ENCODE measurements at places on chromosomes 4 and X.
A peak's percentile ranks its signal among the peaks of the same experiment; 100 is the strongest.

DNA sequence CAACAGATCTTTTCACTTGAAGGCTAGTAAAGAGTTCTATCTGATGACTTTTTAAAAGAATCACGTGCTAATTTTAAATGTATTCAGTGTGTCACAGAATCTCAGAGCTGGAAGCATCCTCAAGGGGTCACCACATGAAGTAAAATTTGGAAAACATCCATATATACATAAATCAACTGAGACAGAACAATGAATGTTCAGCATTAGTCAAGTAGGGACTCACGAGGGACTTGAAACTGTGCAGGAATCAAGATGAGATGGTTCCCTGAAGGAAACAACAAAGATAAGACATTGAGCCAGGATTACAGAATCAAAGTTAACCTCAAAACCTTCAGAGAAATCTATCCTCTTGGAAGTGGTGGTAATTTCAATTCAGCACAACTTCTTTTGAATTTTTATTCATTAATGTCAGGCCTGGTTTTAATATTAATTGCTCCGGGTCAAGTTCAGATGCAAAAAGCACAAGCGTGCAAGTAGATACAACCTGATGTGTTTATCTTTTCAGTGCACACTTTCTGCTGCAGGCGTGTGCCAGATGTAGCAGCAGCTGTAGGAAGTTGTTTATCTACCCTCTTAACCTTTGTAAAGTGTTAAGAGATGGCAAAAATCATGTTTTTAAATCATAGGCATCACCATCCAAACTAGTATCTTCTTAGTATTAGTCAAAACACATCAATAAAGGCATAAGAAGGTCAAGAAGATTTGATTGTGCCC lies 87.7 kb upstream of the SRD5A3 start:
- no peak for DNase-seq

DNA sequence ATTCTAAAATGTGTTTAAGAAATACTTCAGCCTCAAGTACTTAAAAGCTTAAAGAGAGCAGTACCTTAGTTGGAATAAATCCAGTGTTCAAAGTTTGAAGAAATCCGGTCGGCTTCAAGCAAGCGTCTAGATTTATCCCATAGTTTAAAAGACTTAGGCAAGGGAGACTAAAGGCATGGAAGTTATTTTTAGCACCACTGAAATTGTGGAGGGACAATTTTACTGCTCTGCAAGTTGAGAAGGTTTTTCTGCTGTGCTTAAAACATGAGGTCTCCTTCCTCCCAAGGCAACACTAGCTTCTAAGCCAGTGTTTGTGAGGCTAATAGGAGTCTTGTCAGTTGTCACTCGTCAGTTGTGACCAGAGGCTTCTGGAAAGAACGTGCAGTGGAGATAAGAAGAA lies 183.5 kb downstream of the MSL3 start:
- DNase-seq: no peak

- DNase-seq: no peak
Measured at GRCh38 chr4:123624959-123625358, 228.4 kb downstream of the SPRY1 start.

DNA sequence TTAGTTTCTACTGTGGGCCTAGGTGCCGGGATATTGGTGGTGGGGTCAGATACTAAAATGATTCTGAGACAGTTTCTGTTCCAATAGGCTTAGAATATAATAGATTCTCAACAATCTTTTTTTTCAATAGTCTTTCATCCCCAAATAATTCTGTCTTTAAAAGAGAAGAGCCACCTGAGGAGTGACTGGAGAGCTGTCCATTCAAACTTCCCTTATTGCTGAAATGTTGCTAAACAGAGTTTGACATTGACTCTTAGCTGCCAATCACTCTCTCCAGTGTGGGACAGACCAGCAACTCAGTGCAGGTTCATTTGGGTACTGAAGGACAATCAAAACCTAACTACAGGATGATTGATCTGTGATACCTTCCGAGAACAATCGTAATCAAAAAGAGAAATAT lies 12.4 kb upstream of the ADH7 start:
- DNase-seq: no peak

- DNase-seq: no peak
Measured at GRCh38 chr4:121980643-121981042, 28.8 kb upstream of the TRPC3 start.

DNA sequence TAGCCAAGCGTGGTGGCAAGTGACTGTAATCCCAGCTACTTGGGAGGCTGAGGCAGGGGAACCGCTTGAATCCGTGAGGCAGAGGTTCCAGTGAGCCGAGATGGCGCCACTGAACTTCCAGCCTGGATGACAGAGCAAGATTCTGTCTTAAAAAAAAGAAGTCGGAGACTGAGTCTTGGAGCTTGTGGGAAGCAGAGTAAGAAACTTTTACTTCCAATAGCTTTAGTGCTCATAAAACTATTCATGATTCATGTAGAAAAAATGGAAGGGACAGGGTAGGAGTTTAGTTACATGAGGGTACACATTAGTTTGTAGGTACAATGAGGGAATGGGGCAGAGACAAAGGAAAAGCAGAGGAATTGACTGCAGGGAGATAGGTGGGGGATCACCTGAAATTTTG lies 19.3 kb downstream of the RAP2C start:
- no peak for DNase-seq

- DNase-seq: no peak
Measured at GRCh38 chrX:2484721-2485648, 15.8 kb downstream of the DHRSX start.

- no peak for DNase-seq
Measured at GRCh38 chrX:39709364-39709763, 388.4 kb downstream of the BCOR start.

DNA sequence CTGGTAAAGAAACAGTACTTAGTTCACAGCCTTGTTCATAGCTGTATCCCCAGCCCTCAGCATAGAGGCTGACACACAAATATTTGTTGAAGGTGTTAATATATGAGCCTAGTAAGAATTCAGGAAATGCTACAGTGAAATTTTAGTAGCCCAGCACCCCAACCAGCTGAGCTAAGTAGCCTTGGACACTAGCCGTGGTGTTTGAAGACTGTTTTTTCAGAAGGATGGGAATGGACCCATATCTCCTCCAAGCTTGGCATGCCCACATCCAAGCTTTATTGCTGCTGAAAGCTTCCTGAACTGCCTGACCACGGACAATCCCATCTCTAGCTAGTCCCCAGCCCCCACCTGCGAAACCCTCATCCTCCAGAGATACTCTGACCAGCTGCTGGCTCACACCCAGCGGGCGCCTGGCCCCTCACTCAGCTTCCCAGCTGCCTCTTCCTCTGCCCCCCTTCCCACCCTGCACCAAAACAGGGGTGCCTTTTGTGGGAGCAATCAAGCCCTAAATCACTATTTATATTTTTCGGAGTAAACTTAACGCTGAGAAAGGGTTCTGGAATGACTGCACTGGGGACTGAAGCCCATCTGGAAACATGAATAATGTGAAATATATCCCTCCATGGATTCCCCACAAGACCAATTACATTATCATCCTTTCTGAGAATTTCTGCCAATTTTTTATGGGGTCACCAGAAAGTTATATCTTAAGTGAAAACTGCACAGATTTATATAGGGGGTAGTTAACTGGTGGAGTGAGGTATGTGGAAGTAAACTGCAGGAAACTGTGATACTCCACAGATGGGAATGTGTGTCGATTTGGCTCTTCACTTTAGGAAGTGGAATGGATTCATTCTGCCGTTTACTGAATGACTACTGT lies 41.1 kb upstream of the CBR4 start:
- DNase-seq: no peak

DNA sequence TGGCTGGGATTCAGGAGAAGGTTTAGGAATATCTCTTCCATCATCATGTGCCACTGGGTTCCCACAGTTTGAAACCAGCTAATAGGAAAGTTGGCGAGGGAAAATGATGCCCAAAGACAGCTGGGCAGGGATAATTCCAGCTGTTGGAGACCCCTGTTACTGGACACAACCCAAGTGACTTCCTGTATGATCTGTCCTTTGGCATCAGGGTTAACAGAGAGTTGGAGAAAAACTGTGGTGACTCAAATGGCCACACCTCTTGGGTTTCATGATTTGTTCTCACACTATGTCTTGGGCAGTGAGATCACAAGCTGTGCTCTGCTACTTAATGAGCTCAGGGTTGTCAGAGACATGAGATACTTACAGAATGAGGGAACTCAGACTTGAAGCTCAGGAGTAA lies 3.8 kb downstream of the FGF16 start:
- no peak for DNase-seq

- DNase-seq: no peak
Measured at GRCh38 chr4:110977554-110977953, 354.7 kb upstream of the PITX2 start.

GRCh38 chrX:150683536-150684146 lies 9.6 kb upstream of the MTMR1 start:
- DNase-seq: peak; percentile 8

- no peak for DNase-seq
Measured at GRCh38 chr4:72408568-72408967, 160.5 kb downstream of the ADAMTS3 start.

GRCh38 chr4:38192516-38192915 lies 232.3 kb downstream of the PTTG2 start:
- DNase-seq: no peak

DNA sequence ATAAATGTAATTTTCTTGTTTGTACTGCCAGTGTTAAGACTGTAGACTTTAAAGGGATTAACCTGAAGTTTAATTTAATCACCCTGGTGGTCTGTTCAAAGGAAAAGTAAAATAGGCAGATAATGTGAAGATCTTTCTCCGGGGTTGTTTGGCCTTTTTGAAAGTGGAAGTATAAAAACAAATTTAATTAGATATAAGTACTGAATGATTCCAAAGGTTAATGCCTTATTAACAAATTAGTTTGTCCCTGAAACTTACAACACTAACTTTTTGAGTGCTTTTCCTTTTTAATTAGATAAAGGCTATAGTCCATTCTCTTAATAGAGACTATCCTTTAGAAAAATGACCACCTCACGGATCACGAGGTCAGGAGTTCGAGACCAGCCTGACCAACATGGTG lies 10.4 kb upstream of the PGAM4 start:
- DNase-seq: no peak

- no peak for DNase-seq
Measured at GRCh38 chrX:70264784-70265183, 3.4 kb upstream of the ARR3 start.

GRCh38 chr4:53619431-53619830 lies 28.1 kb upstream of the LNX1 start:
- DNase-seq: no peak

GRCh38 chr4:39616651-39617050 lies 22.0 kb downstream of the SMIM14 start:
- DNase-seq: no peak

GRCh38 chrX:20026278-20026677 lies 35.4 kb upstream of the BCLAF3 start:
- no peak for DNase-seq

- no peak for DNase-seq
Measured at GRCh38 chr4:13905543-13905942, 278.0 kb upstream of the BOD1L1 start.

DNA sequence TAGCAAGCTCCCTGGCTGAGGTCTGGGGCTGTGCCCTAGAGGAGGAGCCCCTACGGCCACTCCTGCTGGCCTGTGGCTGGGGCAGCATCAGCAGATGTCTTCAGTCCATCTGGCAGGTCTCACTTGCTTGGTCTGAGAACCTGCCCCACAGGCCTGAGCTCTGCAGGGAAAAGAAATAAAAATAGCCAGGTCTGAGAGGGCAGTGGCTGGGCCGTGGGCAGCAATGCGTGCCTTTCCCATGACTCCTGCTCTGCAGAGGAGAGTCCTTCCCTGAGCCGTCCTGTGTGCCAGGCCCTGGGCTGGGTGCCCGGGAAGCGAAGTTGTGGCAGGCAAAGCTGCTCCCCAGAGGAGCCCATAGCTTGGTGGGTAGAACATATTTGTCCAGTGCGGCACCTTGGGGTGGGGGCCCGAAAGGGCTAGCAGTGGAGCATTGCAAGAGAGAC lies 11.3 kb upstream of the KIAA0232 start:
- DNase-seq: no peak

GRCh38 chr4:81746773-81747172 lies 275.1 kb upstream of the RASGEF1B start:
- DNase-seq: no peak

- DNase-seq: peak; percentile 61
Measured at GRCh38 chrX:7925867-7926472, 1.2 kb downstream of the PNPLA4 start.

DNA sequence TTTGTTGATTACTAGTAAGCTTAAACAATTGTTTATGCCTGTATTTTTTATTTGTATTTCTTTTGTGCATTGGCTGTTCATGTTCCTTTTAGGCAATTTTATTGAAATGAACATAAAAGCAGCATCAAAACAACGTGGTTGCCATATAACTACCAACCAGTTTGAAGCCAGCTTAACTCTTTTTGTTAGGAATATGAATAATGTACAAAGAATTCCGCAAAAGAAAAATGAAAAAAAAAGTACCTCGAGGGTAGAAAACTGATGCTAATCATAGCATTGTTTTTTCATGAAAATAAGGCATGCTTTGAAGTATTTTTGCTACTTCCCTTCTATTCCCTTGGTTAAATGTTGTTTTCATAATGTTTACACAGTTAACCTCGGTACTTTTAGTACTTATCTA lies 1024.0 kb upstream of the SLIT2 start:
- DNase-seq: no peak

DNA sequence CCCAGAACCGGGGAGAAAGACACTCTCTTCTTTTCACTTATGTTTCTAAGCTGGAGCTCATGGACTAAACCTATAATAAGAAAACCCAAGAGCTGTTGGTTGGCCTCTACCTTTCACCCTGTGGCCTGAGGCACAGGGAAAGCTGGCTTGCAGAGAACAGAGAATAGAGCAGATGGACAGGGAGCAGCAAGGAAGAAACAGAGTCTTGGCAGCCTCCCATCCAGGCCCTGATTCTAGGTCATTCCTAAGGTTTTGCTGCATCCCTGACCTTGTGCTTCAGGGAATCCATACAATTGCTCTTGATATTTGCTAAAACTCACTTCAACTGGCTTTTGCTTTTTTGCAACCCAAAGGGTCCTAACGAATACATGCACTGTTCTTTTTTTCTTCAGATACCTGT lies 87.8 kb downstream of the SMIM20 start:
- DNase-seq: no peak

GRCh38 chr4:1187182-1187581 lies 14.8 kb upstream of the SPON2 start:
- DNase-seq: no peak

- no peak for DNase-seq
Measured at GRCh38 chr4:80507507-80507906, 172.0 kb downstream of the CFAP299 start.

- no peak for DNase-seq
Measured at GRCh38 chr4:94759767-94760211, 2.0 kb downstream of the BMPR1B start.

- peak; percentile 11 for DNase-seq
Measured at GRCh38 chrX:71859637-71860036, 51.0 kb upstream of the NHSL2 start.

- no peak for DNase-seq
Measured at GRCh38 chr4:23413631-23414030, 476.2 kb downstream of the PPARGC1A start.

- DNase-seq: peak; percentile 69
Measured at GRCh38 chrX:10071451-10072144, 85.2 kb upstream of the CLCN4 start.

DNA sequence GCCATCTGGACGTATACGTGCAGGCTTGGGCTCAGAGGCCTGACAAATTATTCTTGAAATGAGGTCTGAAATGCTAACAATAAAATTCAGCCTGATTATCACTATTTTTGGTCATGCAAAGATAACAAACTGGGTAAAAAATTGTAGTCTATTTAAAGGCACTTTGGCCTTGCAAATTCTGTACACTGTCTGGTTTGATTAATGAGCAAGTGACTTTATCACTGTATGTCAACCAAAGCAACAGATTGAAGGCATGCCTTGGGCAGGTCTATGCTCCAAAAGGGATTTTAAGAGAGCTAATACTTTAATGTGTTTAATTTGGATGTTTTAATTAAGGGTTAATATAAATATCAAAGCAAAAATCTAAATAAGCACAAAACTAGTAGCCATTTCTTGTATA lies 1034.9 kb upstream of the GRID2 start:
- DNase-seq: no peak
